Stimulated activated CD8-positive, alpha-beta memory T cell treated with anti-CD3 and anti-CD28 coated beads, Interleukin-2, amount 100 ng/mL, for 1 hour (primary cell): ENCODE measurements at places on chromosomes 3 and 15.

GRCh38 chr15:77201665-77202064 is 130.8 kb upstream of the TSPAN3 start:
- DNase-seq, result no peak

DNA sequence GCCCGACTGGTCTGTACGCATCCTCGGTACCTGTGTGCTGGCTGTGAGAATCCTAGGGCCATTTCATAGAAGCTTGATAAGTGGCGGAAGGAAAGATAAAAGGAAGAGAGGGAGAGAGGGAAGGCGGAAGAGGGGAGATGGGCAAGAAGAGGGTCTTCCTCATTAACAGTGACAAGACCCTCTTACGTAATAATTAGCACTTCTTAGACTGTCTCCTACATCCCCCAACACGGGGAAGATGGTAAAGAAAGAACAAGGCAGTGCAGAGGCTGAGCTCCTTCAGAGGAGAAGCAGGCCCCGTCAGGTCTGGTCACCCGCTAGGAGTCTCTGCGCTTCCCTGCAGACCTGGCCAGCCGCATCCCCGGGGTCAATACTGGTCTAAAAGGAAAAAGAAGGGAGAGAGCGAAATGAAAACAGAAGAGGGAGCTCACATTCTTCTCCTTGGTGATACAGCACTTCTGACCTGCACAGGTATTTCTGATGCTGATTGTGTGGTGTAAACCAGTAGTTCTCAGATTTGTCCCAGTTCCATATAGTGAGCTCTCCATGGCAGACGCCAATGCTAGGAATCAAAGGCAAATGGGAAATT is 19.0 kb upstream of the FAM240A start:
- no peak for DNase-seq

DNA sequence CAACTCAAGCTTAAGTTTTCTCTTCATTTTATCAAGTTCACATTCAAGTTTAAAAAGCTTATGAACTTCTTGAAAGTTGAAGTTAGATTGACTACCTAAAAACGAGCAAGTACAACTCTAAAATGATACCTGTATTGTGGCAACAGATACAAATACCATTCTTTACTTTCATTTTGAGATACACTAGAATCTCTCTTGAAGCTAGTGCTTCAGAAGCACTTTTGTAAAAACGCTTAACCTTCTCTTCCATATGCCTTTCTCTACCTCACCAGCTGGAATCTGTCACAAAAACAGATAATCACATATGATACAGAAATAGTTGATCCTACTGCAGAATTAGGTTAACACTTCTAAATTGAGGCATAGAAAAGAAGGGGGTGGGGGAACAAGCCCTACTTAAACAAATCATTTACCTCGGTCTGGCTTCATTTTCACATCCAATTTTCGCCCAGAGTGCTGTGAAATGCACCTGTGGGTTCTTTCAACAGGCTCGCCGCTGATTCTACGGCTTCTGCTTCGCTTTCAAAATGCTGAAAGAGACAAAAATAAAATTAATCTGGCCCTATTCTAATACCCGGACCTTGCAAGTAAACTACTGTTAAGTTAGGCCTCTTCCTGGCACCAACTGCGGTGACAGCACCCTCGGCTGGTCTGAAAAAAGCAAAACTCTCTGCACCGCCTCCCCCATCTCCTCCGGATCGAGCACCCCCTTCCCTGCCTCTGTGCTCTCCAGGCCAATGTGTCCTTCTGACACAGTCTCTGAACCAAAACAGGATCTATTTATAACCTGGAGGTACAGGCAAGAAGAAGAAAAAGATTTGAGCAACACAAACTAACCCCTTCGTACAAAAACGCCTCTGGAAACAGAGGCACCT is 1.4 kb downstream of the ATOSA start:
- peak; percentile 26 for DNase-seq

GRCh38 chr3:72155391-72156064 is 370.6 kb upstream of the PROK2 start:
- DNase-seq, result no peak

DNA sequence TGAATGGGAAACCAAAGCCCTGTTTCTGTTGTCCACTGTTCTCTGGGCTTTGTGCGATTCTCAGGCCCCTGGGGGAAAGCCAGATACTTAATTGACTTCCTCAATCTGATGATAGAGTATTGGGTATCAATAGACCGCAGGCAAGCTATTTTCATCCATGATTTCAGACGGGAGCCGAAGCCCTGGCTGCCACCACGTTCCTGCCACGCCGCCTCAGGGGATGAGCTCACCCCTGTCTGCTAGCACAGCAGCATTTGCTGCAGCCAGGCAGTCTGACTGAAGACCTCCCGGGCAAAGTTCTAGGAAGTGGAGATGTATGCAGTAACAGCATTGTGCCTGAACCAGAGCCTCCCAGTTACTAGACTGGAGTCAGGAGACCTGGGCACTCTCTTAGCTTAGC is 69.8 kb downstream of the ISG20 start:
- no peak for DNase-seq

DNA sequence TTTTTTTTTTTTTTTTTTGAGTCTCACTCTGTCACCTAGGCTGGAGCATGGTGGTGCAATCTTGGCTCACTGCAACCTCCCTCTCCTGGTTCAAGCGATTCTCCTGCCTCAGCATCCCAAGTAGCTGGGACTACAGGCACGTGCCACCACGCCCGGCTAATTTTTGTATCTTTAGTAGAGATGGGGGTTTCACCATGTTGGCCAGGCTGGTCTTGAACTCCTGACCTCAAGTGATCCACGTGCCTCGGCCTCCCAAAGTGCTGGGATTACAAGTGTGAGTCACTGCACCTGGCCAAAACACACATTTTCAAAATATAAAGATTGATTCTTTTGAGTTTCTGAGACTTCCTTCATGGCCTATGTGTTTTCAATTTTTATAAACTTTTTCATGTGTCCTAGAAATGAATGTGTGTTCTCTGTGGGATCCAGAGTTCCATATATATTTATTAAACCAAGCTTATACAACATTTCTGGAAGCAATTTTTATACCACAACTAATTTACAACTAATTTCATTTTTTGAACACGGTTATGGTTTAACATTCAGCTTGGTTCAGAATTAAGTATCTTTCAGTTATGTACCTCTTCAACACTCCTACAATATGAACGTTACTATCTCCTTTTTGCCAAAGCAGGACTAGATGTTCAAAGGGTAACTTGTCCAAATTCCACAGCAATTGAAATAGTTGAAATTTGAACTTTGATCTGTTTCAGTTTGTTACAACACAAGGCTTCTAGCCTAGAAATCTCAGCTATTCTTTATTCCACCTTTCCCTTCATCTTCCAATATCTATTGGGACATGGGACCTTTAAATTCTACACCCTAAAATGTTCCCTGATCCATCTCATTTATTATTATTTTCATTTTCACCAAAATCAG is 1.5 kb downstream of the ACAD11 start:
- DNase-seq, result no peak

GRCh38 chr3:77795013-77795412 is 755.1 kb downstream of the ROBO2 start:
- no peak for DNase-seq

DNA sequence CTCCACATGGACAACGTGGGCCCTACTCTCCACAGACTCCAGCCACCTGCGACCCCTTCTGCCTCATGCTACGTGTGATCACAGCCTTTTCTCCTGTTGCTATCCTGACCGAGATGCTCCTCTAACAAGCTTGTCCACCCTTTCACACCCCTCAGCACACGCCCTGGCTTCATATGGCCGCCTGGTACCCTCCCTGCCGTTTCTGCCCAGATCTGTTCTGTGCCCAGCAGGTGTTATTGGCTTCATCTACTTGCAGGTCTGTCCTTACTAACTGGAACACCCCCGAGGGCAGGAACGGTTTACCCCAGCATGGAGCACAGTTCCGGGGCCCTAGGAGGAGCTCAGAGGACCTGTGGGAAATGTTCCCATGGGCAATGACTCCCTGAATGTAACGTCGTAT is 9.9 kb downstream of the CHAC1 start:
- no peak for DNase-seq

DNA sequence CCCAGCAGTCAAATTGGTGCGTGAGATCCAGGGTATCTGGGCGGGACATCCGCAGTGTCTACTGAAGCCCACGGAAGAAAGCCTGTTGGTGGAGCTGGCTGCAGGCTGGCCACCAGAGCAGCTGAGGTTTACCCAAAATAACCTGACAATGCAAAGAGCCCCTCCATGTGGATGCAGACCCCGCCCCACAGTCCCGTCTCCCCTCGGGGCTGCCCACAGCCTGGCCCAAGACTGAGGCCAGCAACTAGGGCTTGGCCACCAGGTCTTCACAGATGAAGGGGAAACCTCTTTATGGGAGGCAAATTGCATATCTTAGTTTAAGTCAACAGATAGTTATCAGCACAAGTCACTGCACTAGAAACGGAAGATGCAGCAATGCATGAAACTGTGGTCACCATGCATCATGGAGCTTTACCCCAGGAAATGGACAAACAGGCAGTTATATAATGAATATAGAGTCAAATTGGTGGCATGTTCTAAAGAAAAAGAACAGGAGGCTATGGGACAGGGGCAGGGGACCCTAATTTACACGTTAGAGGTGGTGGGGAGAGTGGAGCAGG is 86.3 kb downstream of the ARNT2 start:
- no peak for DNase-seq

- DNase-seq, result no peak
Observed at GRCh38 chr15:49919034-49919433, 200.0 kb downstream of the ATP8B4 start.

DNA sequence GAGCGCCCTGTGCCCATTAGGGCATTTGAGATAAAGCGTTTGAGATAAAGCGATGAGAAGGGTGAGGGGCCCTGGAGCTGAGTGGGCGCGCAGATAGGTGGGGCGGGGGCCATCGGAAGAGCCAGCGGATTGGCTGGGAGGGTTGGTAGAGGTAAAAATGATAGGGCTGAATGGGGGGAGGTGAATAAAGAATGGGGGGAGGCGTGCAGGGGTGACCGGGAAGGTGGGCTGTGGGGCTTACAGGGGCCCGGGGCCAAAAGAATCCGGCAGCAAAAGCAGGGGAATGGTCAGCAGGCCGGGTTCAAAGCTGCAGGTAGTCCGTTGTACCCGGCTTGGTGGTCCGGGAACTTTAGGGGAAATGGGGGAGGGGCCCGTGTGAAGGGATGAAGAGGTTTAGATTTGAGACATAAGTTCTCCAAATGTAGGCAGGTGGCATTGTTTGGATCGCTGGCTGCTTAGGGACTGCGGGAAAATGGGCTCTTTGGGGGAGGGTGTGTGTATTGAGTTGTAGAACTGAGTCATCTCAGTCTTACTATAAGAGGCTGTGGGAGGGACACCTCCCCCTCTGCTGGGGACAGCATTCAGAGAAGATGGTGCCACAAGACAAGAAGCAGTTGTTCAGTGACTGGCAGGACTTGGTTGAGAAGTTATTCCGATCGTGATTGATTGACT is 610 bp downstream of the ARID3B start:
- peak; percentile 40 for DNase-seq

DNA sequence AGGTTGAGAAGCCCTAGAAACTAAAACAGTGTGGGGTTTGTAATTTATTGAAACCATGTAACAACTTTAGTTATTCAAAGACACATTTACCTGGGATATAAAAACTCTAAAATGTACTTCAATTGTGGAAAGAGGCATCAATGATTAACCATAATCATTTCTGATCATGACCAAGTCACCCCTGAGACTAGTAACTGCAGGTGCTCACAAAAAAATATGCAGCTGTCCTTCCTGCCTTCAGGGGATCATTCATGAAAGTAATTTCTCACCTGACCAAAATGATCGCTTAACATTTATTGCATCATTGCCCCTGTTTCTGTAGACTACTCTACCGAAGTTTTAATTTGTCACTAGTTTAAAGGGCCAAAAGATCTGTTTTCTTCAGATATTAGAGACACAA is 9.0 kb downstream of the ACP3 start:
- no peak for DNase-seq
